Amniotic epithelial cell (primary cell): ENCODE measurements at places on chromosomes 1 and 21.

DNA sequence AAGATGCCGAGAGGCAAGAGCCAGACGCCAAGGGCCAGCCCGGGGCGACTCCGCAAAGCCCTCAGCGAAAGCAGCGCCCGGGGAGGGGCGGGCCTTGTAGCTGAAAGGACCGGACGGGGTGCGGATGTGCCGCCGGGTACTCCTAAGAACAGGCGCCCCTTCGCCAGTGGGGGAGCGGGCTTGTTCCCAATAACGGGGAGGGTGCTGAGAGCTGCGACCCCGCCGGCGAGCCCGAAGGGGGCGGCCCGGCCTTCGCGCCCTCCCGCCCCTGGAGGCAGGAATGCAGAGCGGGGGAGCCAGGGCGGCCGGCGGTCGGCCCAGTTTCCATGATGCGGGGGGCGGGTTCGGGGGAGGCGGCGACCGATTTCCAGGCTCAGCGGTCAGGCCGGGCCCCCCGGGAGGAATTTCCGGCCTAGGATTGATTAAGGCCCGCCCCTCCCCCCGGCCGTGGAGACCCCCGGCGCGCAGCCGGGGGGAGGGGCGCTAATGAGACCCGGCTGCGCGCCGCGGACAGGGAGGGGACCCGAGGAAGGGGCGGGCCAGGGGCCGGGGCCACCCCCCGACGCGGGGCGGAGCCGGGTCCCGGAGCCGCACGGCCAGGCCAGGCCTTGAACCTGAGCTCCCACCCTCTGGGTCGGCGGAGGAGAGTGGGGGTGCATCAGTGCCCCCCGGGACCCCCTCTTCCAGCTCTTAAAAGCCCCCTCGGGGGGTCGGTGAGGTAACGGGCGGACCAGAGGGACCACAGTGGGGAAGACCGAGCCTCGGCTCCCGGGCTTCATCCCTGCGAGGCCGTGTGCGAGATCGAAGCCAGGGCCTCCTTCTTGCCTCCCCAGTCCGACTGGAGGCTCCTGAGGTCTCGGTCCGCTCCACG is 898 bp upstream of the TMEM200B start:
- peak; percentile 69 for DNase-seq

GRCh38 chr1:25197982-25198662 is 34.2 kb downstream of the SYF2 start:
- no peak for DNase-seq

DNA sequence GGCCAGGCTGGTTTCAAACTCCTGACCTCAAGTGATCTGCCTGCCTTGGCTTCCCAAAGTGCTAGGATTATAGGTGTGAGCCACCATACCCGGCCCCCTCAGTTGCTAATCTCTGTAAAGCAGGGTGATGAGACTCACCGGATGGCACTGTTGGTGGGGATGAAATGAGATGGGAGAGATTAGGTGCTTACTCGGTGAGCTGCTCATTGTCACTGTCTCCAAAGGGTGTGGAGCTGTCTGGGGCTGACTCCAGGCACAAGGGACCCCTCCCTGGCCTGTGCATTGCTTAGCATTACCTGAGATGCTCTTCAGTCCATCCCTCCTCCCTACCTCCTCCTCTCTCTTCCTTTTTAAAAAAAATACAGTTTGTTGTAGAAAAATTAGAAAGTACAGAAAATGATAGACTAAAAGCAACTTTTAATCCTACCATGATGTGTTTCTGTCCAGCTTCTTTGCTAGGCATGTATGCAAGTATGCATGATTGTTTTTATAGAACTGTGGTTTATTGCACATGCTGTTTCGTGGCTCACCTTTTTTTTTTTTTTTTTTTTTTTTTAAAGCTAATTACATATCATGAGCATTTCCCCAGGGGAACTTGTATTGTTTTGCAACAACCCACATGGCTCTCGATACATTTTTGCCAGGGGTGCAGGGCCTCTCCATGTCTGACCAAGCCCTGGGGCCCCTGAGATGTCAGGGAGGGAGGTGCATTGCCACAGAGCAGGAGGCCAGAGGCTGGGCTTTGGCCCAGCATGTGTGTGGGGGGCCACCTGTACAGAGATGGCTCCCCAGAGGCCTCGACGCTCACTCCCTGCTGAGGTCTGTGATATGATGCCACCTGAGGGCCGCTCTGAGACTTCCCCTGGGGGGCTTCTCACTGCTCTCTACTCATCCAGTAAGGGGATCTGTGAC is 55.4 kb downstream of the ARHGEF10L start:
- DNase-seq: peak; percentile 60

- no peak for DNase-seq
Observed at GRCh38 chr1:228059634-228060457, 22.7 kb upstream of the ARF1 start.

DNA sequence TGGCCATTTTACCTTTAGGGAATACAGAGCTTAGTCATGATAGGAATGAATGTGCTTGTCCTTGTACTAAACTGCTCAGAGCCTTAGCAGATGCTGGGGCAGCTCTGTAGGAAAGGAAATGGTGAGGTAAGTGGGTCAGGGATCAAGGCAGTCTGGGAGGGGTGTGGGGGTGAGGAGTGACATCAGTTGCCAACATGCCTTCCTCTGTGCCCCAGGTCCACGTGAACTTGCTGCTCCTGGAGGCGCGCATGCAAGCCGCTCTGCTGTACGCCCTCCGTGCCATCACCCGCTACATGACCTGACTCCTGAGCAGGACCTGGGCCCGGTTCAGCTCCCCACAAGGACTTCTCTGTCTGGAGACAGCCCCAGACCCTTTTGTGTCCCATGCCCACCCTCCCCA is 21.2 kb downstream of the SESN2 start:
- no peak for DNase-seq

GRCh38 chr1:43660355-43660754 is 10.4 kb downstream of the KDM4A start:
- DNase-seq: no peak

DNA sequence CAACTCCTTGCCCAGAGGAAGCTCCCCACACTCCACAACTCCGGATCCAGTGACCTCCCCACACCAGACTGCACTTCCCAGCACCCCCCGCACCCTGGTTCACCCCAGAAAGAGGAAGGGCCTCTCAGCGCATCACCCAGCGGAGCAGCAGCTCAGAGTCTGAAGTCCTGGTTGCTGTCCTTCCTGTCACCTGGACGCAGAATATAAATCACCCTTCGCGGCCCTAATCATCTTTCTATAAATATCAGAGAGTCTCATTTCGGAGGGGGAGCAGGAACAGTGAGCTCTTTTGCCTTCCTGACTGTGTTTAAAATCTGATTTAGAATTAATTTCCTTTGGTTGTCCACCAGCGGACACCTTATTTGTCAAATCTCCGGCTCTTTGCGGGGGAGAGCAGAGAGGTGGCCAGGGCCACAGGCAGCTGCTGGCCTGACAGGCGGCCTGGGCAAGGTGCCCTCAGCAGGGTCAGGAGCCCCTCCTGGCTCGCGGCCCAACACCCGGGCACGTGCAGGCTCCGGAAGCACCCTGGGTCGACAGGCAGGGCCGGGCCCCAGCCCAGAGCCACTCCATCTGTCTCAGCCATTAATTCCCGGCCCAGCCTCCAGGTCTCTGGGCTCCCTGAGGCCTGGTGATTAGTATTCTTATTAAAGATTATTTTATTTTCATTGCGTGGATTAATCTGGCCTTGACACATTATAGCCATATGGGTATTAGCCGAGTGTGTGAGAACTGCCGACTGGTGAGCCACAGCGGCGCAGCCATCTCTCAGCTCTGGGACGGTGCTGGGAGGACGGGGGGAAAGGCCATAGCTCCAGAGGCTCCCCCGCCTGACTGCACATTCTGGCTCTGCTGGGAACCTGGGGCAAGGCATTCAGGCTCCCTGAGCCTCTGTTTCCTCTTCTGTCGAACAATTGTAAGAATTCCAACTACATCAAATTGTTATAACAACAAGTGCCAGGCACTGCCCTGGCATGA is 19.7 kb downstream of the EPHA8 start:
- DNase-seq: no peak
